GM04504 (cell line): ENCODE measurements at places on chromosomes 7 and 10.

- DNase-seq = peak; percentile 25
These were observed 128.0 kb downstream of the MAD1L1 start for GRCh38 chr7:2104716-2105115.

DNA sequence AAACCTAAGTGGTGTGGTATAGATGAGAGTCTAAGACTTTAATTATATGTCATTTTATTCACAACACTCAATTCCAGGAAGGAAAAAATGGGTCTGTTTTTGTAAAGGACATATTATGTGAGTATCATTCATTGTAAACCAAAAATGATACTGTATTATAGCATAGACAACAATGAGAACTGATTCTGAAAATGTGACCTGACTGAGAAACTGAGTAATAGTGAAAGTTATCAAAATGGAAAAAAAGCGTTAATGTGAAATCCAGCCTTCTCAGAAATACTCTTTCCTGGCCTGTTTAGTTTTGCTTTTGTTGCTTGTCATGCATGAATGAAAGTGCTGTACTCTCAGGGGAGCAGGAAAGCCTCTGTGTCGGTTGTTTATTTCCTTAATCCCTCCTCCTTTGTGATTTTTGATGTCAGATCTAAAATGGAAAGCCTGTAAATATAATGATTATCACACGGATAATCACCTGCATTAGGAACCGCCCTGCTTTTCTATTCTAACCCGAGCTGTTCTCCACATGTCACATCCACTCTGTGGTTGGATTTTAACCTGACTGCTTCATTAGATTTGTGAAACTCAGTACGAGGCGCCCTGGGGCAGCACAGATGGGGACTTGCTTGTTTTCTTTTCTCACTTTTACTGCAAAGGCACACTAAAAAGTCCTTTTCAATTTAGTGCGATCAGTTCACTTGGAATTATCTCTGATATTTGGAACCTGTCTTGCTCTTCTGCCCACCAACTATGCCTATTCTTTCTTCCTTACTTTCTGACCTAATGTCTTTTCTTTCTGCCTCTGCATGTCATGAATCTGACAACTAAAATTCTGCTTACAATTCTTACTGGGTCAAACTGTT, 240.9 kb upstream of the KAT6B start:
- DNase-seq = no peak

DNA sequence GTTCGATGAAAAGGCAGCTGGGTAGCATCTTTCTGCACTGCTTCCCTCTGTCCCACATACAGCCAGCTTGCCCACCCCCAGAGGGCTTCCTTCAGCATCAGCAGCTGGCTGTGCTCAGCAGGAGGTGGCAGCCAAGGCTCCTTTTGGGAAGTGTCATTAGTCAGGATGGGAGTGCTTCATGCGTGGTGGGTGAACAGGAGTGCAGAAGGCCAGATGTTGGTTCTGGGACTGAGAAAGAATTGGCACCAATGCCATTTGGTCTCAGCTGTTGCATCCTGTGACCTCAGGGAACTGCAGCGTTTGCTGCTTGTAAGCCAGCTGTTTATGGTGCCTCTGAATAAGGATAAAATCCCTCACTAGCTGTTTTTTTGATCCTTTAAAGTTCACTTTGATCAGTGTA, 131.1 kb upstream of the SORCS3 start:
- no peak for DNase-seq

DNA sequence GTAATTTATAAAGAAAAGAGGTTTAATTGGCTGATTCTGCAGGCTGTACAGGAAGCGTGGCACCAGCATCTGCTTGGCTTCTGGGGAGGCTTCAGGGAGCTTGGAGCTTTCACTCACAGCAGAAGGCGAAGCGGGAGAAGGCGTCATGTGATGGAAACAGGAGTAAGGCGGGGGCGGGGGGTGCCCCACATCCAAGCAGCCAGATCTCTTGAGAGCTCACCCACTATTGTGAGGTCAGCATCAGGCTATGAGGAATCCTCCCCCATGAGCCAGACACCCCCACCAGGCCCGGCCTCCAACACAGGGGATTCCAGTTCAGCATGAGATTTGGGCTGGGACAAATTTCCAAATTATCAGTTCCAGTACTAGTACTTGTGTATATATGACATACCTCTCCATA, 46.2 kb downstream of the WDR37 start:
- DNase-seq = no peak

GRCh38 chr10:86968271-86968993, at the start of gene ADIRF:
Gene ADIRF, plus strand, starts transcription at chr10:86968482. Its CDS starts 63 bp downstream, at chr10:86968545.
- no peak for DNase-seq

DNA sequence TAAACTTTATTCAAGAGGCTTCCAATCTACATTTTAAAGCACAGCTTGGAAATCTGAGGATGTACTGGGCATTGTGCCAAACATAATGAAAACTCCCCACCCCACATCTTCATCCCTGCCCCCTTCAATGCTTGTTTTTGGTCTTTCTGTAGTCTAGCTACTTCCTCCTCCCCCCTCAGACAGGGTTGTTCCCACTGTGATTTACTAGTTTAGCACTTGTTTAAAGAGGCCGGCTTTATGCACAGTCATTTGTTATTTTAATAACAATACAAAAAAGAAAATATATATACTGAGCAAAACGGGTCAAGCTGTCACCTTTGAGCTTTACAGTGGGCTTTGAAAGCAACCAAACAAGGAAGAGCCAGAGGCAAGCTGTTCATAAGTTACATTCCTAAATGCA, 132.6 kb downstream of the CHRM2 start:
- DNase-seq = no peak

- no peak for DNase-seq
These were observed 49.9 kb downstream of the CHST15 start for GRCh38 chr10:124043310-124044142.
